ENCODE measurements at places on chromosomes 5 and 9. TPM values are rescaled to one million over a fixed set of nuclear protein-coding genes. Genes with fewer than 3 reads are reported as not detected.

Gene IL3
- 1.3 TPM for total RNA-seq

Gene ZER1
- total RNA-seq = 34.7 TPM

Gene MEIKIN
- 1.6 TPM for total RNA-seq

Gene LCN9
- total RNA-seq = not detected

Gene SLC23A1
- total RNA-seq = 4.6 TPM

Gene FOXD4L3
- total RNA-seq = not detected

Gene CDO1
- total RNA-seq = not detected

Gene WDR36
- total RNA-seq = 37.4 TPM

Gene TMEM252
- not detected for total RNA-seq

Gene NRARP
- 0.70 TPM for total RNA-seq

All from naive thymus-derived CD4-positive, alpha-beta T cell (primary cell).